COLO829 (cell line): ENCODE measurements at places on chromosomes 3 and 15.
A peak's percentile ranks its signal among the peaks of the same experiment; 100 is the strongest.

DNA sequence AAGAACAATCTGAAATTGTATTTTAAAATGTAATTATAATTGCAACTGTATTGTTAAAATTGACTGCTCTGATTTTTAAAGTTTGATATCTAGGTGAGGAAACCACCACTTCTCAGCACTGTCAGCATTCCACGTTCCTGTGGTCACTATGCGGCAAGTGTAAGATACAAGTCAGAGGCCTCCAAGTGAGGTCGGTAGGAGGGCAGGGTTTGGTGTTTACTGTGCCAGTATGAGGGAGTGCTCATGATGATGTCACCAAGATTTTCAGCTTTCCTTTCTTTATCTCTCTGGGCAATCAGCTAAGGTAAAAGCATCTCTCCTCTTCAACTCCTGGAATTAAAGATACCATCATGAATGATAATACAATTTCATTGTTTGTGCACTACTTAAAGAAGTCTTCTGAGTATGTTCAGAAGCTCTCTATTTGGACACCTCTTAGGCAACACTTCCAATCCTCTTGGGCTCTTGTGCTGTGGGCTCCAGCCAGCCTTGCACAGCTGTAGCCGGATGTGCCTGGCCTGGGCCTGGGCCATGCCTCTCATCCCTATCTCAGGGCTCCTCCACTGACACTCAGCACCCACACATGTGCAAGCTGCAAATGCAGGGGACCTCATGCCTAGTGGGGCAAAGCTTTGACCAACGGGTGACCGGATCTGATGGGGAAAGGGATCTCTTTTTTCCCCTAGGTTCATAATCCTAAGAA lies 42.9 kb downstream of the CCR3 start:
- no peak for DNase-seq

DNA sequence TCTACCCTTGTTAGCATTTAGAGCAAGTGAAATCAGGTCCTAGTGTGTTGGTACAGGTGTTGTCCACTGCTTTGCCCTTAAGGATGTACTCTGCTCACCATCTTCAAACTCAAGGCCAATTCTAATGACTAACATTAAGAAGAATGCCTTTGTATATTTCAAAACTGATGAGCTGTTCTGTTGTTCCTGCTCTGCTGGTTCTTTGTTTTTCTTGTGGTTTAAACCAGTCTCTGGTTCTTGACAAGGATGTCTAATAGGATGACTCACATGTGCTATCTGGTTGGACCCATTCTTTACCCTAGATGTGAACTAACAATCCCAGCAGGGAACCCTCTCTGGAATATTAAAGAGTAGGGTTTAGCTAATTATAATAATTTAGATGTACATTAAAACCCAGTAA lies 17.3 kb downstream of the ABHD5 start:
- DNase-seq = no peak

DNA sequence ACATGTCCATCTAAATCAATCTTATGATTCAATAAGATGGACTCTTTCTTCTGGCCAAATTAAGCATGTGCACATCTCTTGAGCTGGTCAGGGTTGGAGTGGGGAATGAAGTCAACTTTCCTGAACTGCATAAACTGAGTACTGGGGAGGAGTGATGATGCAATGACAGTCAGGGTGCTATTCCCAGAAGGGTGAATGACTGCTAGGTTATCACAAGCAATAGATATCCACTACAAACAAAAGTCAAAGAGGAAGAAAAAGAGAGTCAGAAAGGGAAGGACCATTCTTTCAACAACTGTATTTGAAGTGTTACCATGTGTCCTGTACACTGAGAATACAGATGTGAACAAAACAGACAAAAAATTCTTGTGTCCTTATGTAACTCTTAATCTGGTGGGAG lies 70.0 kb downstream of the ALCAM start:
- no peak for DNase-seq

DNA sequence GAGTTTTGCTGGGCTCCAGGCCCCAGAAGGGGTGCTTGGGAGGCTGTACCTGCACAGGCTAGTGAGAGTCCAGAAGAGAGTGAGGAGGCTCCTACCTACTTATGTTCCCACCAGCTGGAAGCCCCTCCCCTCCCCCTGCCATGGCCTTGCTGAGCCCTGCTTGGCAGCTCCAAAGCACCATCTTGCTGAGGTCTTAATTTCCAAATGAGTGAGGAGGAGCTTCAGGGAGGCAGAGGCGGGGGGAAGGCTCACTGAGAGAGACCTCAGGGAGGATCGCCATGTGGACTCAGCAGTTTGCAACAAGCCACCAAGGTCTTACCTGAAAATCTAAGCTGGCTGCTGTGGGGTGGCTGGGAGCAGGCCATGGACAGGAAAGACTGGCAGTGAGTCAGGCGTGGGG lies 8.7 kb upstream of the CACNA2D2 start:
- no peak for DNase-seq

GRCh38 chr3:43769097-43769884 lies 78.6 kb downstream of the ABHD5 start:
- peak; percentile 96 for DNase-seq

GRCh38 chr3:8899876-8900460 lies 63.3 kb downstream of the RAD18 start:
- DNase-seq = no peak

DNA sequence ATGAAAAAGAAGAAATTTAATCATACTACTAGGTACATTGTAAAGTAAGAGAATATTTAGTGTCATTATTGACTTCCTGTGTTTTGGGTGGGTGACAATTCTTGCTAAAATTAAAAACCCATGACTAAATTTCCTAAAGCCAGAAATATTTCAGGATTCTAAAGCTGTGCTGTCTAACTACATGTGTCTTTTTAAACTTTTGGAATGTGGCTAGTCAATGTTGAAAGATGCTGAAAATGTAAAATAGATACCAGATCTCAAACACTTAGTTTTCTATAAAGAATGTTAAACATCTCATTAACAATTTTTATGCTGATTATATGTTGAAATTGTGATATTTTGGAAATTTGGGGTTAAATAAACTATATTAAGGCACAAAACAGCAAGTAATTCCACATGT lies 308.9 kb upstream of the TMCO5A start:
- no peak for DNase-seq

GRCh38 chr3:184241447-184242296 lies 7.1 kb downstream of the ALG3 start:
- DNase-seq = no peak

- no peak for DNase-seq
Measured at GRCh38 chr3:72229952-72230351, 445.0 kb upstream of the PROK2 start.

DNA sequence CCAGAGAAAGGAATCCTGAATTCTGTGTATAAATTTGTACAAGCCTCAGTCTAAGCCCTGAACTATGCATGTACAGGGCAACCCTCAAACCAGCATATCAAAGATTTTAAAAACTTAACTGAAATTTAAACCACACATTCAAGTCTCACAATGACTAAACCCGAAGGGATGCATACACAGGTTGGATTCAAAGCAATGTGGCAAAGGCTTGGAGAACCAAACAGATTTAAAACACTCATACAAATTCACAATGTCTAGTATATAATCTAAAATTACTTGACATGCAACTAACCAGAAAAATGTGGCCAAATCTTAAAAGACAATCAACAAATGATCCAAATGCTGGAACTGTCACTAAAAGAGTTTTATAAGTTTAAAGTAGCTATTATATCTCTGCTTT lies 36.4 kb downstream of the CEP152 start:
- DNase-seq = no peak

DNA sequence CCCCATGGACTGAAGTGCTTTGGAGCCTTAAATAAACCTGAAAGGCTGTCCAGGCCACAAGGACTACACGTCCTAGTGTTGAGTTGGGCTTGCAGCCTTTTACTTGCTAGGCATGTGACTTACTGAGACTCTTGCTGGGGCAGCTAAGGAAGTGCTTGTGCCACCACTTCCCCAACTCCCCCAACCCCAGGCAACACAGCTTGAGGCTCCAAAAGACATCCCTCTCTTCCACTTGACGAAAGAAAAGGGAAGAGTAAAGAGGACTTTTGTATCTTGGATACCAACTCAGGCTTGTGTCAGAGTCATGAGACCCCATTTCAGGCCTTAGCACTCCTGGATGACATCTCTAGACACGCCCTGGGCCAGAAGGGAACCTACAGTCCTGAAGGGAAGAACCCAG lies 109.8 kb downstream of the XRN1 start:
- no peak for DNase-seq

DNA sequence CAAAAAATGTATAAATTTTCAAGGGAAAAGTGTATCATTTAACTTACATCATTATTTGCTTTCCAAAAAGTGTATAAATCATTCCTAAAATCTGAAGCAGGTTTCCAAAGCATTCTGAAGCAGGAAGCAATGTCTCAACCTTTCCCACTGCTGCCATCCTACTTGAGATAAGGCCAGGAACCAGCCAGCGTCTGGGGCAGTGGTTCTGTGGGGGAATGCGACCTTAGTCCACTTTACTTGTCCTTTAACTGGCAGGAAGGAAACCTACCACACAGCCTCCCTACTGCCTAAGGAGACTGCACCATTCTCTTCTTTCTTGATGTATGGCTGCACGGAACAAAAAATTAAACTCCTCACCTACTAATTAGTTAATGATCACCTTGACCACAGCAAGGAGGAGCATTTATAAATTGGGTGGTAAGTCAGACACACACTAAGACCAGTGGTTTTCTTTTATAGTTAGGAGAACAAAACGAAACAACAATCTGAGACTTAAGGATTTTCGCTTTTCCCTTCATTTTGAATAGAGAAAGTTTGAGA lies 3.7 kb downstream of the SORD start:
- no peak for DNase-seq

GRCh38 chr15:60819860-60820259 lies 340.9 kb upstream of the ICE2 start:
- no peak for DNase-seq

DNA sequence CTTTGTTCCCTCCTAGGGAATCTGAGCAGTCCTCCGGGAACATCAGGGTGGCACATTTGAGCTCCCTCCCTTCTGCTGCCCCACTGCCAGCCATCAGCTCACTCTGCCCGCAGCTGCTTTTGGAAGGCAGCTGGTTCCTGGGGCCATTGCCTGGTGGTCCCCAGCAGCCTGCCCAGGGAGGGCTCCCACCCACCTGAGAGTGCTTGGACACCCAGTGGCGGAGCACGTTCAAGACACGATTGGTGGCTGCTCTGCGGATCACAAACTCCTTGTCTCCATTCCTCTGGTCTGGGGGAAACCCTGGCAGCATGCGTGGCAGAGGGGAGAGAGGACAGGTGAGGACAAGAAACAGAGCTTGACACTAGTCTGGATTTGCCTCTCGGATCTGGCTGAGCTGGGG lies 53.7 kb upstream of the CTSH start:
- no peak for DNase-seq

DNA sequence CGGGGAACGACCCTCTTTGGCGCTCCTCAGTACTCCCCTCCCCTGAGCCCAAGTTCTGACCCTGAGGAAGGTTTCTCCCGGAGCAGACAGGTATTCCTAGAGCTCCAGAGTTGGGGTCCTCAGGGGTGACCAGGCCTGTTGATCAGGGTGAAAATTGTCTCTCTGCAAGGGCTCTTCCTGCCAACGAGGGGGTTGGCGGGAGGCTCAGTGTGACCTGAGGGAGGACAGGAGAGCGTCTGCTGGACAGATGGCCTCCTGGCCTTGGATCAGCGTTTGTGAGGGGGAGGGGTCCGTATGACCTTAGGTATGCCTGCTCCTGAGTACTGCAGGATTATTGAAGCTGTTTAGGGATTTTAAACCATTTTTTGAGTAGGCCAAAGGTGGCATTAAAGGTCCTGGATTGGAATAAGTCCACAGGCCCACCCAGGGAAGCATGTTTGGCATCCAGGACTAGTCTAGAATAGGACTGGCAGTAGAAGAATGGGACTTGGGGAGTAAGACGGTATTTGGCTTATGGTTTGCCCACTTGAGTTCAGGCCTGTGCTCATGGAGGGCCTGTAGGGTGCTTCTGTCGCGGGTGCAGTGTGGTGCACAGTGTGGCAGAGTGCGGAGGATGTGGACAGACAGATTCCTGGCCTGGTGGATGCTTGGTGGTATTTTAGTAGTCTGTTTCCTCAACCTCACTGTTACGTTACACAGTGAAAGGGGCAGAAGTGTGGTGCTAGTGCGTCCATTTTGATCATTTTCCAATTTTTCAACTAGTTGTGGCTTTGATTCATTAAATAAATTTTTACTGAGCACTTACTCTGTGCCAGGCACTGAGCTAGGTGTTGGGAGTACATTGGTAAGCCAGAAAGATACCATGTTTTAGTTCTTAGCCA lies 959 bp downstream of the ZNF592 start:
- DNase-seq = no peak

- no peak for DNase-seq
Measured at GRCh38 chr3:118533676-118534075, 501.0 kb downstream of the IGSF11 start.

- no peak for DNase-seq
Measured at GRCh38 chr3:156964577-156964976, 138.4 kb downstream of the LEKR1 start.

- no peak for DNase-seq
Measured at GRCh38 chr3:191792580-191792979, 331.6 kb downstream of the PYDC2 start.

GRCh38 chr15:81886080-81886479 lies 159.7 kb downstream of the MEX3B start:
- DNase-seq = no peak

- DNase-seq = no peak
Measured at GRCh38 chr3:98765721-98766120, 2.6 kb downstream of the ST3GAL6 start.

DNA sequence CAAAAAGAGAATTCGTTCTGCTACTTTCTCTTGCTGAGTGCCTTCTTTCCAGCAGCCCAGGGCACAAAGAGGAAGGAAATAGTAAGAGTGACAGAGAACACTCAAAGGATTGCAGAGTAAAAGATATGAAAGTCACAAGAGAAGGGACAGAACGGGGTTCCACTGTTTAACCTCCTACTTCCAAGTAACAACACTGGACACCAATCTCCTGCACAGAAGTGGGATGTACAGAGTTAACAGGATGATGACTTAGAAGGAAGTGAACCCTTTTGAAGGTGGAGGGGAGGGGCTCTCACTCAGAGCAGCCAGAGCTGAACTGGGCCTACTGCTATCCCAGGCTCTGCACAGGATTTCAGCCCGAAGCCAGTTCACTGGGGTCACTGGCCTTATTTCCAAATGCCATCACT lies 130.1 kb upstream of the PRICKLE2 start:
- DNase-seq = peak; percentile 47

- DNase-seq = no peak
Measured at GRCh38 chr3:151410891-151411559, 26.5 kb upstream of the P2RY12 start.

DNA sequence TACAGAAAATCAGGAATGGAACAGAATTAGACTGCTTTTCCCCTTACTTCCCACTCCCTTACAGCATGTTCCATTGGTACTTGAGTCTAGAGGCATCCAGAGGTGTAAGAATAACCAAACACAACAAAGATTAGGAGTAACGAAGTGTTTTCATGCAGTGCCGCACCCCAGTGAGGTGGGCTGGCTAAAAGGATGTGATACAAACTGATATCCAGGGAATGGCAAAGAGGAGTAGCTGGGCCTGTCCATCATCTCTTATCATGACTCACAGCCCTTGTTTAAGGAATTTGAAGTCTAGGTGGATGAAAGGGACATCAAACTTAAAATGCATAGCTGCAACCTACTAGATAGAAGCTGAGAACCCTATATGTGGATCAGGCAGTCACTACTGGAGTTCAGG lies 16.4 kb downstream of the SCG5 start:
- no peak for DNase-seq
